Activated CD4-positive, alpha-beta T cell treated with anti-CD3 and anti-CD28 coated beads, Interleukin-2, Interleukin-4, amounts not matched to agents 100 ng/mL and 50 ng/mL, durations not matched to agents 16 hours and 8 hours (primary cell): ENCODE measurements at places on chromosomes 7 and 10.

DNA sequence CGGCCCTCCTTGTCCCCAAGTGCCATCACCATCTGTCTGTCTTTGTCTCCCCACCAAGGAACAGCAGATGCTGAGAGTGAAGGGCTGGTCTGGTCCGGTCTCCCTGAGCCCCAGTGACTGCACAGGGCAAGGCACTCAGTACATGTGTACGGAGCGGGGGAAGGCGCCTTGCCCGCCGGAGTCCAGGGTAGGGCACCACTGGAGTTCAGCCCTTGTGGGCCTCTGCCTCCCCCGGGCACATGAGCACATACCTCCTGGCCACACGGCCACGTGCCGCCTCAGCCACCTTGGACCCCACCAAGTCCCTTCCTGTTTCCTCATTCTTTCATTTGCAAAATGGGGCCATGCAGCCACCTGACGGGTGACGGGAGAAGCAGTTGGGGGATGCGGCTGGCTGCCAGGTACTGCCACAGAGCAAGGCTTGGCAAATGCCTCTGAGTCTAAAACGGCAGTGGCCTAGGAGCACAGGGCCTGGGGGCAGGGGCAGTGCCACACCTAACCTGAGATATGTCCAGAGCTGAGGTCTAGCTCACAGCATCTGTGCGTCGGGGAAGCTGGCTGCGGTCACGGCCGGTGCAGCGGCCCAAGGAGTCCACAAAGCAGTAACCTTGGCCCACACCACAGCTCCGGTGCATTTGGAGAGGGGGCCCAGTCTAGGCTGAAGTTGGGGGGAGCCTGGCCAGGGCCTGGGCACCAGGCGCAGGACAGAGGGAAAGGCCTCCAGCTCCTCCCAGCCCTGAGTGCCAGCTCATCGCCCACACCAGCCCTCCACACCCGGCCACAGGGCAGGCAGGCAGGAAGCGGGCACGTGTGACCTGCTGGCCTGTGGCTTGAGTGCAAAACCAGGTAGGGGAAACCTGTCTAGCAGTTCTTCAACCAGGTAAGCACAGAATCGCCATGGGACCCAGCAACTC, 5.2 kb downstream of the ADAP1 start:
- DNase-seq, result no peak

GRCh38 chr10:31320550-31321211, 1.7 kb downstream of the ZEB1 start:
- no peak for DNase-seq

DNA sequence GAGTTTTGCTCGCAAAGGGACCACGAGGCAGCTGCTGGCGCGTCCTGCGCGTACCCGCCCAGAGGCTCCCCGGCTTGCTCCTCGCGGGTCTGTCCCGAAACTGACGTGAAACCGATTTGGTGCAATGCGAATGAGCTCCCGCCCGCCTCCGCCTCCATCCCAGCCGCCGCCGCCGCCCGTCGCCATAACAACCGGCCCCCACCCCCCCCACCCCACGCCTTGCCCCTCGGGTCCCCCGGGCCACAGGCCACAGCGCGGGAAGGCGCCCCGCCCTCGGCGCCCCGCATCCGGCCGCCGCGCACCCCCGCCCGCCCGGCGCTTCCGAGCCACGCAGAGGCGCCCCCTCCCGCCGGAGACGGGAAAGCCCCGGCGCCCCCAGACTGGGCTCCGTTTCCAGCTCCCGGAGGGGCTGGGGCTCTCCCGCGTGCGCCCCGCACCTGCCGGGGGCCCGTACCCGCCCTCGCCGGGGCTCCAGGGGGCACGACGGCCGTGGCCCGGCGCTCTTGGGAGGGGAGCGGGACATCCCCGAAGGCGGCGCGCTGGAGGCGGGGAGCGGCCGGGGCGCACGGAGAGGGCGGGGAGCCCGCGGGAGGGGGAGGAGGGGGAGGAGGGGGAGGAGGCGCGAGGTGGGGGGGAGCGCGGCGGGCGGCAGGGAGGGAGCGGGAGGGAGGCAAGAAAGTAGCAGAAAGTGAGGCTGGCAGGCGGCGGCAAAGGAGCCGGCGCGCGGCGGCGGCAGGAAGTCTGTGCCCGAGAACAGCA, at the start of gene CAMK1D:
TSS of gene CAMK1D (plus strand) at position 678 of the 759 bp plus-strand sequence.
- DNase-seq, result peak; percentile 80

GRCh38 chr10:124332426-124332825, 86.3 kb downstream of the OAT start:
- no peak for DNase-seq

DNA sequence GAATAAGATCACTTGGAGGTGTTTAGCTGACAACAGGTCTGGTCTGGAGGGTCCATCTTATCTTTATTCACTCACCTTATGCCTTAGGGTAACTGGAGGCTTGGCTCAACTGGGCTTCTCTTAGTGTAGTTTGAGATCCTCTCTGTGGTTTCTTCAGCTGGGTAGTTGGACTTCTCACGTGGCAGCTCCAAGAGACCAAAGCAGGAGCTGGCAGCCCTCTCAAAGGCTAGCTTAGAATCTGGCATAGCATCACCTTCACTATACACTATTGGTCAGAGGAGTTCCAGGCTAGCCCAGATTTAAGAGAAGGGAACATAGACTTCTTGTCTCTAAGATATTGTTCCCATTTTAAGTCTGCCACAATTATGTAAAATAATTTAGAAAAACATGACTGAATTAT, 16.4 kb downstream of the ADK start:
- no peak for DNase-seq

DNA sequence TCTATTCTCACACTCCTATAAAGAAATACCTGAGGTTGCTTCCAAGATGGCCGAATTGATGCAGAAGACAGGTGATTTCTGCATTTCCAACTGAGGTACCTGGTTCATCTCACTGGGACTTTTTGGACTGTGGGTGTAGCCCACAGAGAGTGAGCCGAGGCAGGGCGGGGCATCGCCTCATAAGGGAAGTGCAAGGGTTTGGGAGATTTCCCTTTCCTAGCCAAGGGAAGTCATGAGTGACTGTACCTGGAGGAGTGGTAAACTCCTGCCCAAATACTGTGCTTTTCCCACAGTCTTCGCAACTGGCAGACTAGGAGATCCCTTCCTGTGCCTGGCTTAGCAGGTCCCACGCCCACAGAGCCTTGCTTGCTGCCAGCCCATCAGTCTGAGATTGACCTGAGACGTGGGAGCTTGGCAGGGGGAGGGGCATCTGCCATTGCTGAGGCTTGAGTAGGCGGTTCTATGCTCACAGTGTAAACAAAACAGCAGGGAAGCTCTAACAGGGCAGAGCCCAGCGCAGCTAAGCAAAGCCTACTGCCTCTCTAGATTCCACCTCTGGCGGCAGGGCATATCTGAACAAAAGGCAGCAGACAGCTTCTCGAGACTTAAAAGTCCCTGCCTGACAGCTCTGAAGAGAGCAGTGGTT, 152.2 kb downstream of the ARL4A start:
- no peak for DNase-seq

- DNase-seq, result peak; percentile 58
Measured at GRCh38 chr7:47291461-47292081, 290.3 kb downstream of the TNS3 start.

- DNase-seq, result no peak
Measured at GRCh38 chr7:152556013-152556755, 119.8 kb downstream of the XRCC2 start.
